ENCODE measurements at places on chromosomes 2 and 18. TPM values are rescaled to one million over a fixed set of nuclear protein-coding genes. Genes with fewer than 3 reads are reported as not detected.

- no peak for DNase-seq
Observed at GRCh38 chr2:71932037-71932779, 215.5 kb downstream of the CYP26B1 start.

- no peak for DNase-seq
Observed at GRCh38 chr2:178807227-178808008, at the start of gene TTN. TTN (minus strand) TSS chr2:178807423; CDS start chr2:178804642, 2,781 bp downstream.

DNA sequence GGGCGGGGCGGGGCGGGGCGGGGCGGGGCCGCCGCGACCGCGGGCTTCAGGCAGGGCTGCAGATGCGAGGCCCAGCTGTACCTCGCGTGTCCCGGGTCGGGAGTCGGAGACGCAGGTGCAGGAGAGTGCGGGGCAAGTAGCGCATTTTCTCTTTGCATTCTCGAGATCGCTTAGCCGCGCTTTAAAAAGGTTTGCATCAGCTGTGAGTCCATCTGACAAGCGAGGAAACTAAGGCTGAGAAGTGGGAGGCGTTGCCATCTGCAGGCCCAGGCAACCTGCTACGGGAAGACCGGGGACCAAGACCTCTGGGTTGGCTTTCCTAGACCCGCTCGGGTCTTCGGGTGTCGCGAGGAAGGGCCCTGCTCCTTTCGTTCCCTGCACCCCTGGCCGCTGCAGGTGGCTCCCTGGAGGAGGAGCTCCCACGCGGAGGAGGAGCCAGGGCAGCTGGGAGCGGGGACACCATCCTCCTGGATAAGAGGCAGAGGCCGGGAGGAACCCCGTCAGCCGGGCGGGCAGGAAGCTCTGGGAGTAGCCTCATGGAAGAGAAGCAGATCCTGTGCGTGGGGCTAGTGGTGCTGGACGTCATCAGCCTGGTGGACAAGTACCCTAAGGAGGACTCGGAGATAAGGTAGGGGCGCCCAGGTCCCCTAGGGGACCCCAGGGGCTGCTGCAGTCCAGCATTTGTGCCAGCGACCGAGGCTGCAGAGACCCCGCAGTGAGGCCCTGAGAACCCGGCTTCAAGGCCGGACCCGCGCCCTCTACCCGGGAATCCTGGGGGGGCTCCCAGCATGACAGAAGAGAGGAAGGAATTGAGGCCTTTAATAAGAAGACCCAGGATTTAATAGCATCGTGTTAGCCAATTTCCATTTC lies at the start of gene KHK:
Gene KHK, plus strand, starts transcription at position 49 of the 870 bp plus-strand sequence. Its CDS starts 488 bp downstream, at position 537.
- DNase-seq, result peak; percentile 9

- peak; percentile 13 for DNase-seq
Observed at GRCh38 chr2:134461511-134461910, 207.6 kb downstream of the MGAT5 start.

The DSC1 gene
- polyA plus RNA-seq, result 0.07 TPM

- DNase-seq, result no peak
Observed at GRCh38 chr2:184312970-184313369, 285.4 kb upstream of the ZNF804A start.

DNA sequence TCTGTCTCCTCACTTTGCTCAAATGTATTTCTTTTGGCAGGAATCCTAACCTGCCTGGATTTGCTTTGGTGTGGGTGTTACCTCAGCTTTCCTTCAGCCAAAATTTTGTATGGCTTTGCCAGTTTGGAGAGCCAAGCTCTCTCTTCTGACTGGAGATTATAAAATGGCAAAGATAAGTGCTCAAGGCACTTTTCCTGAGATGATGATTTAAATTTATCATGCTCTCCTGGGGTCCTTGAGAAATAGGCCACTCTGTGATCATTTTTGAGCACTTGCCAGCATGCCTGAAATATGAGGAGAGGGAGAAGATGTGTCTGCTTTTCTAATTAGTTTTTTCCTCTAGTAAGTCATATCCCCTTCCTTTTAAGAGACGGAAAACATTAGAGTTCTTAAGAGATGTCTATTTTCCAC lies 683.0 kb downstream of the SLC4A3 start:
- no peak for DNase-seq

The HTR2B gene
- polyA plus RNA-seq, result not detected

The ZSWIM2 gene
- polyA plus RNA-seq, result not detected

DNA sequence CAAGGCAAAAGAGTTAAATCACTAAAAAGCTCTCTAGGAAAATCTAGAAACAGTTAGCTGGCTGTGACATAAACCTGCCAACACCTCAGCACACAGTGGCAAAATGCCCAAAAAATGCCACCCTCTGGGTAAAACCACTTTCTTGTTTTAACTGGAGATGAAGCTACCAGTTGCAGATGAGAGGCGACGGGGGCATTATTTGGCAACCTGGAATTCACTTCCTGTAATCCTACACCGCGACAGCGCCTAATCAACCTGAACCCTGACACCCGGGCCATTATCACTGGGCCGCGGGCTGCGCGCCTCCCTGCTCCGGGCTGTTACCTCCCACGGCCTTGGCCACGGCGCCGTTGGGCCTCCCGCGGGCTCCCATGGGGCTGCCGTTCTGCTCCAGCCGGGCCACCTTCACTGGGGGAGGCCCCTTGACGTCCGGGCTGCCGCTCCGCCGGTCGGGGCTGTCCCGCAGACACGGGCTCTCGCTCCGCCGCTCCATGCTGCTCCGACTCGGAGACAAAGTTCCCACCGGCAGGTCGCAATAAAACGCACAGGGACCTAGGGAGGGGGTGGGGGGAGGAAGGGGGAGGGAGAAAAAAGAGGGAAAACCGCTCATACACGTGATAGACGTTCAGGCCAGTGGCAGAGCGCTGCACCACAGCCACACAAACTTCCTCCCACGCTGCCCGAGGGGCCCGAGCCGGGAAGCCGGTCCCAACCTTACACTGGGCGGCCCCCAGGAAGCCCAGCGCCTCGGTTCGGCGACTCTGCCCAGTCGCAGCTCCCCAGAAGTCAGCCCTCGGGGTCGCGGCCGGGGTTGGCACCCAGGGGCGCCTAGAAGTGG lies 2.0 kb downstream of the SATB2 start:
- no peak for DNase-seq

DNA sequence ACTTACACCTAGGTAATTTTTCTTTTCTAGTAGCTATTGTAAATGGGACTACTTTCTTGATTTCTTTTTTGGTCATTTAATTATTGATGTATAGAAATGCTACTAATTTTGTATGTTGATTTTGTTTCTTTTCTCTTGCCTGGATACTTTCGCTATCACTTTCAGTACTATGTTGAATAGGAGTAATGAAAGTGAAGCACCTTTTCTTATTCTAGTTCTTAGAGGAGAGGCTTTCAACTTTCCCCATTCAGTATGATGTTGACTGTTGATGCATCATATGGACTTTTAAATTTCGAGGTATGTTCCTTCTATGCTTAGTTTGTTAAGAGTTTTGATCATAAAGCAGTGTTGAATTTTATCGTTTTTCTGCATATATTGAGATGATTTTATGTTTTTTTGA lies 142.5 kb downstream of the CDH19 start:
- no peak for DNase-seq
